RKO (cell line): ENCODE measurements at places on chromosomes 11 and 22.

GRCh38 chr11:65529475-65530156 lies 4.7 kb downstream of the SCYL1 start:
- DNase-seq = no peak

- peak; percentile 75 for DNase-seq
Observed at GRCh38 chr11:68014157-68014946, 4.2 kb downstream of the ALDH3B1 start.

- DNase-seq = no peak
Observed at GRCh38 chr22:41523464-41524221, 20.6 kb downstream of the POLR3H start.

- no peak for DNase-seq
Observed at GRCh38 chr22:37352481-37352880, 70.2 kb downstream of the CYTH4 start.

DNA sequence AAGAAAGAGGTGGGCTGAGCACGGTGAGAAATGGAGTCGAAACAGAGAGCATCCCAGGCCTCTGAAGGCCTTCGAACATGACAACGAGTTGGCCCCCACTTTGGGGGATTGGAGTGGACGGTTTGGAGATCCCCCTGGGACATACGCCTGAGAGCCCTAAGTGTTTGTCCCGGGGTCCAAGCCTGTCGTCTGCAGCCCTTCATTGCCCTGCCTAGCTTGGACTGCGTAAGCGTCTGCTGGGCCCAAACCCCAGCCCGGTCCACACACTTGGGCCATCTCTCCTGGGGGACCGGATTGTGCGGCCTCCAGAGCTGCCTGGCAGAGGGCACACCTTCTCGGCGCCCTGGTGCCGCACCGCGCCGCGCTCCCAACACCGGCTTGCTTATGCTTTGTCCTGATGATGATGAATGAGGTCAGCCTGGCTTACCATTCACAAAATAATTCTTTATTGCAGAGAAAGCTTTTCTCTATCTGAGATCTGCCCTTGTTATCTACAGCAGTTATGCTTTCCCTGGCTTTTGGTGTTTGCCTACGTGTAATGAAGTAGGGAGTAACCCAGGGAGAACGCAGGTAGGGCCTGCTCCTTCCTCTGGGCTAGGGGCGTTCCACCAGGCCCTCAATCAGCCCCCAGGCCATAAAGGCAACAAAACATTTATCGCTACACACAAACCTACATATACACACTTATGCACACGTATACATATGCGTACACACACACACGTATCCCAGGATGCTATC lies 85.9 kb upstream of the PPARA start:
- no peak for DNase-seq

GRCh38 chr11:82718821-82719220 lies 14.8 kb downstream of the FAM181B start:
- DNase-seq = no peak

DNA sequence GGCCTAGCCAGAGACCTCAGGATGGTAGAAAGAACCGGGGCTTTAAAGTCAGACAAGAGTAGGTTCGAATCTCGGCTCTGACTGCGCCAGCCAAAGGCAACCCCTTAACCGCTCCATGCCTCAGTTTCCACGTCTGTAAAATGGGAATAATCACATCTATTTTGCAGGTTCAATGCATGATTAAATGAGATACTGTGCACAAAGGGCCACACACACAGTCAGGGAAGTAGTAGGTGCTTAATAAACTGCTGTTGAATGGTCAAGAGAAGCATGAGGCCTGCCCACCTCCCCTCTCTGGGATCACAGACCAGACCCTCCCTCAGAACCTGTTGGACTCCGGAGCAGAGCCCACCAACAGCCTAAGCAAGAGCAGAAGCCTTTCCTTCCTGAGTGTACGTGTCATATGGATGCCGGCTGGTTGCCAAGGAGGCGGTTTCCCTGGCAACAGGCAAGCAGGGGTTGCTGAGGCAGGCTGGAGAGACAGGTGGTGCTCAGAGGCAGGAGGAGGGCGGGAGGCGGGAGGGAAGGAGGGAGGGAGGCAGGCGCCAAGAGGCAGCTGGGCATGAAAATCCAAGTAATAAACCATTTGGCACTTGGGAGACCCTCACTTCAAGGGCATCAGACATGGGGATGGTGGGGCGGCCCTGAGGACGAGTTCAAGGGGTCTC lies 43.9 kb downstream of the NFAM1 start:
- DNase-seq = no peak

GRCh38 chr11:6747097-6747668 lies 24.6 kb downstream of the OR2AG2 start:
- DNase-seq = no peak

- DNase-seq = peak; percentile 6
Observed at GRCh38 chr11:132099692-132100091, 729.3 kb downstream of the NTM start.

- no peak for DNase-seq
Observed at GRCh38 chr22:19879992-19880785, 25.5 kb upstream of the GNB1L start.

DNA sequence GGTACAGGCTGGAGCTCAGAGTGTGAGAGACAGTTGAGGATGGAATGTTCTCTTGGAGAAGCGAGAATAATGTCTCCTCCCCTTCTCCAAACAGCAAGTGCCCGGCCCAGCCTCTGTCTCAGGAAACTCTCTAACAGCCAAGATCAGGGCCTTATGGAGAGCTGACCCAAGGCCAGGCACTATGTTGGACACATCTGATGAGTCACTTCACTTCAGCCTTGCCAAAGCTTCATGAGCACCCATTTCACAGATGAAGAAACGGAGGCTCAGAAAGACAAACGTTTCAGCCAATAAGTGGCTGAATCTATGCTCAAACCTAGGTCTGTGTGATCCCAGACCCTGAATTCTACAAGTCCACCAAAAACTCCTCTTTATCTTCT lies 22.1 kb upstream of the CHKA start:
- no peak for DNase-seq

- no peak for DNase-seq
Observed at GRCh38 chr11:26632691-26633159, 60.7 kb upstream of the MUC15 start.

DNA sequence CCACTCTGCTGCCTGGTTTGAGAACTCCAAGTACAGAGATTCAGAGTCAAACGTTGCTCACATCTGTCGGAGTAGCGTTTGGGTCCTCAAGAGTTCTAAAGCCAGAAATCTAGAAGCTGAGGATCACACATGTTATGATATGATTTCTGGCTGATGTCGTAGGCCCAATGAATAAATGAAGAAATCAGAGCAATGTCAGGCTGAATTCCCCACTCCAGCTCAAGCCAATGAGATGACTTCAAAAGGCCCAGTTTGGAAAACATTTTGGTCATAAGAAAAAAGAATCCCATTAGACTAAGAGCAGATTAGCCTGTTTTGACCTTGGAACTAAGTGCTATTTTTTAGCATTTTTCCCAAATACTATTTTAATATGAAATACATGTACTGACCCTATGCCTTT lies 106.7 kb downstream of the ETS1 start:
- no peak for DNase-seq

- DNase-seq = no peak
Observed at GRCh38 chr11:131756479-131757110, 386.2 kb downstream of the NTM start.

GRCh38 chr11:105315287-105315686 lies 175.7 kb upstream of the CARD18 start:
- no peak for DNase-seq

DNA sequence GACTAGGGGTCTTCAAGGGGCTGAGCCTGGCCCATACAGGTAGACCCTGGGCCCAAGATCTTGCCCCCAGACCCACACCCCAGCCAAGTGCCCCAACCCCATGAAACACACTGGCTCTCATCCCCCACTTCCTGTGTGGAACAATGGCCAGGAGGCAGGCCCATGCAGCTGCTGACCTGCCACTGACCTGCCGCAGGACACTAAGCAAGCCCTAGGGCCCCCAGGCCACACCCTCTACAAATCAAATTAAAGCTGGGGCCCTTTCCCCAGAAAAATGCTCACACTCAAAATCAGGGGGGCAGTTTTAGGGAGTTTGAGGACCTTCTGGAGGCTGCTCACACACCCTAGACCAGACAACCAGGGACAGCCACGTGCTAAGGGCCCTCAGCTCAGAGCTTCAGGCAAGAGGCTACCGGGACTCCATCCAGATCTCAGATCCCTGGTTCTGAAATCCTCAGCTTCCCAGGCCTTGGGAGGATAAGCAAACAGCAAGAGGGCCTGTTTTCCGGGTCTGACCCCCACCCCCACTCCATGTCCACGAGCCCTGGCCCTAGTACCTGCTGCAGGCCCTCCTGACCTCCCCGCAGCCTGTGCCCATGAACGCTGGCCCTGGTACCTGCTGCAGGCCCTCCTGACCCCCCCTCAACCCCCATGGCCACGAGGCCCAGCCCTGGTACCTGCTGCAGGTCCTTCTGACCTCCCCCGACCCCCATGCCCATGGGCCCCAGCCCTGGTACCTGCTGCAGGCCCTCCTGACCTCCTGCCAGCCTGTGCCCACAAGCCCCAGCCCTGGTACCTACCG lies 10.0 kb downstream of the CARD10 start:
- DNase-seq = no peak

- DNase-seq = no peak
Observed at GRCh38 chr11:27274854-27275395, 88.1 kb downstream of the CCDC34 start.

GRCh38 chr11:79382301-79383050 lies 58.4 kb downstream of the TENM4 start:
- no peak for DNase-seq

DNA sequence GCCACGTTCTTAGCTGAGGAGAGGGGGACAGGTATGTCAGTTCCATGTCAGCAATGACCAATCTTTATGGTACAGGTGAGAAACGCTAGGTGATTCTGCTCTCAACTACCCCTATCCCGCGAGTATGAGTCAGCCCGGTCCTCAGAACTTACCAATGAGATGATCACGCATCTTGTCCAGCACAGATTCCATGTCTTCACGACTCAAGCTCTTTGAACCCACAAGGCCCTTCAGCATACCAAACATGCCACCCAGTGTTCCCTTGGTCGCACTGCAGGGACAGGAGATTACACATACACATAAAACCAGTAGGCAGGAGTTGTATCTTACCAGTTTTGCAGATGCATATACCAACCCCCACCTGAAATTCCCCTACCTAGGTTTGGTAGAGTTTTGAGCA lies 2.9 kb downstream of the SRPRA start:
- DNase-seq = peak; percentile 42

- no peak for DNase-seq
Observed at GRCh38 chr11:95231881-95232605, 1.0 kb upstream of the SESN3 start.

GRCh38 chr22:45518580-45518991 lies 15.9 kb downstream of the FBLN1 start:
- no peak for DNase-seq

DNA sequence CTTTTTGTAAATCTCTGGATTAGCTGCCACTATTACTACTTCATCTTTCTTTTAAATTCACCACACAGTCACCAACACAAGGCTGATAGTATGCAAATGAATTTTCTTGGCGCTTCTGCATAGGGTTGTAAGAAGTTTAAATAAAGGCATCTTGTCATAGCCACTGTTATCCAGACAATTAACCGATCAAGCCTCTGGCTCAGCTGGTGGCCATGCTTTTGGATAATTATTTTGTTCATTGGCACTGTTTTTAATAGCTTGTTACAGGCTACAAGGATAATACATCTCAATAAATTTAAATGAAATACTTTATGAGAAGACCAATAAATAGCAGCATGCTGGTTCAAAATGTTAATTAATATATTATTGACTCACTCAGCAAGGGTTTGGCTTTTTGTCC lies 1261.0 kb downstream of the FAM181B start:
- no peak for DNase-seq

- no peak for DNase-seq
Observed at GRCh38 chr22:49251371-49251770, 576.3 kb downstream of the BRD1 start.

GRCh38 chr11:68872216-68873003 lies 30.7 kb upstream of the CPT1A start:
- no peak for DNase-seq

- DNase-seq = no peak
Observed at GRCh38 chr11:68890490-68891231, 13.0 kb downstream of the MRPL21 start.

GRCh38 chr11:86013713-86014112 lies 55.2 kb downstream of the PICALM start:
- no peak for DNase-seq

GRCh38 chr11:60195923-60196368 lies 13.1 kb upstream of the MS4A6A start:
- DNase-seq = no peak

GRCh38 chr11:130548491-130548833 lies 100.0 kb downstream of the ADAMTS15 start:
- peak; percentile 22 for DNase-seq

DNA sequence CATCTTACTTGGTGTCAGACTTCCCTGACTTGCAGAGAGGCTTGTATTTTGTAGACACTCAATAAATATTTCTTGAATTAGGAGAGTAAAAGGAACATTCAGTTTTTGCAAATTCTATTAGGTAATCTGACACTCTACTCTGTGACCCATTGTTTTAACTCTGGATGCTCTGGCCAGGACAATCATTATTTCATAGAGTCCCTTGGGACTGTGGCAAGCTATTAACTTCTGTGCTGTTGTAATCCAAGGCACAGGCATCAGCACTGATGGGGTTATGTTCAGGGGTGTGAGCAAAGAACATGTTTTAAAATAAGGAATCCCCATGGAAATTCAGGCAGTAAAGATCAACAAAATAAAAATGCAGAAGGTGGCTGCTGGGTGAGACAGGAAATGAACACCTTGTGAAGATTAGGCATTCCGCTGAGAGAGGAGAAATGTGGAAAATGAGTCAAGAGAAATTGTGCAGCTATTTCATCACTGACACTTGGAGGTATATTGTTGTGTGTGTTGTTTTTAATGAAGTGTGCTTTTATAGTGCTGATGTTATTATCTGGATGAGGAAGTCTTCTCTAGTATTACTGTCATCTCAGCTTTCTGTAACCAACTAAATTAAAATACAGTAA lies 175.2 kb downstream of the WNT11 start:
- DNase-seq = no peak

- DNase-seq = no peak
Observed at GRCh38 chr11:2574043-2574552, 125.7 kb downstream of the KCNQ1OT1 start.

GRCh38 chr22:44543781-44544477 lies 45.9 kb upstream of the RTL6 start:
- DNase-seq = no peak

DNA sequence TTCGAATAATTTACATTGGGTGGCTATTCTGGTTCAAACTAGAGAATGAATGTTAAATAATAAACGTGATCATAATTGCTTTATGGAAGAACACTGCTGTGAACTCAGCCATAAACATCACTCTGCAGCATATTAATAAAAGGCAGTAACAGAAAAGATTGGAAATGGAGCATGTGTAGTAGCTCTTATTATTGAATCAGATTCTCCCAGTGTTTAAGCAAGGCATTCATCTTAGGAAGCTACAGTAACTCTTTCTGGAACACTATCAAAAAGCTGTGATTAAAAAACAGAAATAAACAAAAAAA lies 34.7 kb downstream of the ELMOD1 start:
- DNase-seq = no peak

GRCh38 chr11:77139201-77139600 lies 11.2 kb downstream of the MYO7A start:
- DNase-seq = no peak

- DNase-seq = no peak
Observed at GRCh38 chr11:36385121-36385970, 89.3 kb downstream of the PRR5L start.
